ENCODE measurements at places on chromosomes 1 and 21.

DNA sequence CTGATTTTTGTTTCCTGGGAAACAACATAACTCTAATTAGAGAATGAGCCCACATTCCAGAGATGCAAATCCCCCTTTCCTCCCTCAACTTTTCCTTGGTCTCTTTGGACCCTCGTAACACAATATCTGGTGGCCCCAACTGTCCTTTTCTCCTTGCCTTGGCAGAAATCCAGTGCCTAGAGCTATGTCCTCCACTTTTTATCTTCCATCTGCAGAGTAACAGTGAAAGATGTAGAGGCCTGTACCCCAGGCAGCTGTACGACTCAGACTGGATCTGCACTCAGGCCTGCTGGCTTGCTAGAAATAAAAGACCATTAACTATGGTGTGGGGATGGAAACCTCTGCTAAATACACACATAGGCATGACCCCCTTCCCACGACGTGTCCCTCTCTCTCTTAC, 72.0 kb downstream of the WARS2 start:
- DNase-seq, result no peak

GRCh38 chr1:43935711-43936427, 2.3 kb downstream of the ARTN start:
- DNase-seq, result no peak

DNA sequence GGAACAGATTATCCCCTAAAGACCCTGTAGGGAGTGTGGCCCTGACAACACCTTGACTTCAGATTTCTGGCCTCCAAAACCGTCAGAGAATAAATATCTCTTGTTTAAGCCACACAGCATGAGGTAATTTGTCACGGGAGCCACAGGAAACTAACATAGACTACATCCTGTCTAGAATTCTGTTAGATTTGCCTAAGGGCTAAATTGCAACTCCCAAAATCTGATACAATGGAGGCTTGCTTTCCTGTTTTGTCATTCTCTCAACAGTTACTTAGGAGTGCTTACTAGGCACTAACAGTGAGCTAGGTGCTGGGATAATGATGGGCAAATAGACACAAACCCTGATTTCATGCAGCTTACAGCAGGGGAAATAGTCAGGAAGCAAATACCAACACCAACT, 141.6 kb downstream of the MIS18A start:
- DNase-seq, result no peak

DNA sequence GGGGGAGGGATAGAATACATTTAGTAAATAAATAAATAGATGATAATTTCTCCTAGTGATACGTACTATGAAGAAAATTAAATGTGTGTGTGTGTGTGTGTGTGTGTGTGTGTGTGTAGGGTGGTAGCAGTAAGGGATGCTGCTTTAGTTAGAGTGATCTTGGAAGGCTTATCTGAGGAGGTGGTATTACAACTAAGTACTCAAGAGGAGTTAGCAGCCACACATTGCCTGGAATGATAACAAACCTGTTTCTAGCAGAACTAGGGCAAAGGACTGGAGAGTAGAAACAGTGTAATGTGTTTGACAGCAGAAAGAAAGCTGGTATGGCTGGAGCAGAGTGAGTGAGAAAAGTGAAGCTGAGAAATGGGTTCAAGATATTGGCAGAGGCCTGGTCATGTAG, 58.3 kb upstream of the FASLG start:
- DNase-seq, result no peak

GRCh38 chr1:82879701-82880305, 1079.1 kb downstream of the ADGRL2 start:
- DNase-seq, result no peak

GRCh38 chr1:62245201-62245600, 50.6 kb downstream of the L1TD1 start:
- no peak for DNase-seq

DNA sequence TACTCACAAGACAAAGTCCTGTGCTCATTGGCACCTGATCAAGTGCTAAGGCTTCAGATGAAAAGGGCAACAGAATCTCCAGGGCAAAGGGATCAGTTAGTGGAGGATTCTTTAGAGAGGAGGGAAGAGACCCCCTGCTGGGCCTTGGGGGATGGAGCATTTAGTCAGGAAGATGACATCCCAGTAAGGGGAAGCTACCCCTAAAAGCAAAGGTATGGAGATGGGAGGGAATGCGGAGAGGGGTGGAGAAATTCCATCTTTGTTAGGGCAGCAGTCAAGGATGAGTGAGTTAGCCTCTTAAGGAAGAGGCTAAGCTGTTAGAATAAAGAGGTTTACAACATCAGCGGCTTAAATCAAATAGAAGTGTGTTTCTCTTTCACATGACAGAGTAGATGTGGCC, 67.4 kb downstream of the ST6GALNAC3 start:
- no peak for DNase-seq

DNA sequence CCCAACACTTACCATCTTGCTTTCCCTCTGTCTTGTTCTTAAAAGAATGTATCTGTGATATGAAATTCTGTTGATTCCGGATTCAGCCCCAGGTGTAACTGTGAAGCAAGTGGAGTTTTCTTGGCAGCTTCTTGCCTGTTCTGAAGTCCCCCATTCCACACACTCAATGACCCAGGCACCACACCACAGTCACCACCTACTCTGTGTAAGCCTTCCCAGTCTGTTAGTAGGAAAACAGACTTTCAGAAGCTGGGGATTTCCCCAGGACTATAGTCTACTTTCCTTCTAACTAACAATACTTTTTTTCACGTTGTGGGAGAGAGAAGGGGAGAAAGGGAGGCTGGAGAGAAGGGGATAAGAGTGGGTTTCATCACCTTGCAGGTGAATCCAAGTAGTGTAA, 299.1 kb upstream of the PROX1 start:
- DNase-seq, result no peak

GRCh38 chr1:1360506-1361169, 2.3 kb upstream of the MXRA8 start:
- DNase-seq, result no peak

DNA sequence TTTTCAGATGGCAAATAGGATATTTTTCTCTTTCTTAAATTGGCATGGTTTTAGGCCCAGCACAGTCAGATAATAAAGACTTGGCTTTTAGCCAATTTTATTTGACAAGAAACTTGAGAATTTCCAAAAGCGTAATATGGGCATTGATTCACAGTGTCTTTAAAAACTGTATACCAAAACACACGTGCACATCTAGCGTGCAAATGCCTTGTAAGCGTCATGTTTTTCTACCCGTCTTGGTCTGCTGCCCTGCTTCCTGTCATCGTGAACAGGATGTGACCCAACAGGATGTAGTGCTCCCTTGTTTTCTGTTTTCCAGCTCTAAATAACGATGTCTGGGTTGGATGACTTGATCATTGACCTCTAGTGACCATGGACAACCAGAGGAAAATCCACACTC, 24.7 kb upstream of the SLC44A3 start:
- DNase-seq, result no peak

DNA sequence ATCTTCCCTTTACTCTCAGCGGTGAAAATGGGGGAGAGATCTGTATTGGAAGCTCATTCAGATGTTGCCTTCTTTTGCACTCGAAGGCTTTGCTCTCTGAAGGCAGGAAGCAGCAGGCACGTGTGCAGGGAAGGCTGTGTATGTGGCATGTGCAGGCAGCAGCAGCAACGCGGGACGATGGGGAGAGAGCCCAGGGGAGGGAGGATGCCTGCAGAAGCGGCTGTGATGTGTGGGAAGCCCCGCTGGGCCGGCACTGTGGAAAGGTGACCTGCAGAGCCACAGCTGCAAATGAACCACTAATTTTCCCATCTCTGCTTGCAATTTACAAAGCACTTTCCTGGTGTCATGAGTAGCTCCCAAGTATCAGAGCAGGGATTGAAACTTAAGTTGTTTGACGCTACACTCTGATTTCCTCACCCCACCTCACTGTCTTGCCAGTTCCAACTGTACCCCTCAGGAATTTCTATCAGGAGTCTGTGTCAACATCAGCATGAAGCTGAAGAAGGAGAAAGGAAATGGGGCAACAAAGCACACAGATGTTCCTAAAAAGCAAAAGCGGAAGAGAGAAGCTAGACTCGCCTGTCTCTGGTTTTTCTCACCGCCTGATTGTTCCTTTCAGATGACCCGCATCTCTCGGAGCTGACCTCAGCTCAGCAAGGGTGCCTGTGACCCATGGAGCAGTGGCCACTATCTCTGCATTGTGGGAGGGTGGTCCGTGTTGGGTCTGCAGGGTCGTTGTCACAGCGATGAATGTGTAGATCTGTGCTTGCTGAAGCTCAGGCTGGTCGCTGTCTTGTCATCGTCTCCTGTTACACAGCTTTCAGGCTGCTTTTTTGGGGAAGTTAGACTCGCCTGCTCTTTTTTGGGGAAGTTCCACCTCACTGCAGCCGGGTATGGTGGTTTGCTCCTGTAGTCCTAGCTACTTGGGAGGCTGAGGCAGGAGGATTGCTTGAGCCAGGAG, 156.1 kb downstream of the KIF26B start:
- DNase-seq, result peak; percentile 5

DNA sequence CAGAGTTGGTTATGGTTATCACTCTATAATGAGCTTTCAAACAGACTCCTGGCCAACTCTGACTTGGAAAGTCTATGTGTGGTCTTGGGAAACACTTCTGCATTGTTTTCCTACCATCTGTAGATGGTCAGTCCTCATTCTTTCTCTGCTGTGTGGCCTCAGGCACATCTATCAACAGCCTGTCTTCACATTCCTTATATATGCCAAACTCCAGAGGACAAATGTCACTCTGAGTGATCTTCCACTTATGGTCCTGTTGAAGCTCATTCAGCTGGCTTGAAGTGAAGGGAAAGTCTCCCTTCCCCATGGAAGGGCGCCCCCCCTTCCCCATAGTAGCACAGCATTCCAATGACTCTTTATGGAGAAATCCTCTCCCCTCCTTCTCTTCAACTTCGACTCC, 58.7 kb downstream of the VANGL2 start:
- no peak for DNase-seq

- peak; percentile 82 for DNase-seq
These were observed 113.7 kb upstream of the SLC35F3 start for GRCh38 chr1:233790662-233791371.

- no peak for DNase-seq
These were observed 19.4 kb downstream of the KCNC4 start for GRCh38 chr1:110229348-110230001.

GRCh38 chr1:246639732-246640131, 73.5 kb downstream of the CNST start:
- DNase-seq, result no peak

- peak; percentile 62 for DNase-seq
These were observed 974.8 kb downstream of the ADGRL2 start for GRCh38 chr1:82775406-82776000.

DNA sequence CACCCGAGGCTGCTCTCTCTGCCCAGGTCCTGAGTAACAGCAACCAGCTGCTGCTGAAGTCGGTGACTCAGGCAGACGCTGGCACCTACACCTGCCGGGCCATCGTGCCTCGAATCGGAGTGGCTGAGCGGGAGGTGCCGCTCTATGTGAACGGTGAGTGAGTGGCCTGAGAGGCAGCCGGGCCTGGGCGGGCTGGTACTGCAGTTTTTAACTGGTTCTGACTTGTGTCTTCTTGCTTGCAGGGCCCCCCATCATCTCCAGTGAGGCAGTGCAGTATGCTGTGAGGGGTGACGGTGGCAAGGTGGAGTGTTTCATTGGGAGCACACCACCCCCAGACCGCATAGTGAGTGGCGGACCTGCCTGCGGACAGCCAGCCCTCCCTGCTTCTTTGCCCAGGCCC, 91.2 kb upstream of the CD1D start:
- DNase-seq, result no peak

DNA sequence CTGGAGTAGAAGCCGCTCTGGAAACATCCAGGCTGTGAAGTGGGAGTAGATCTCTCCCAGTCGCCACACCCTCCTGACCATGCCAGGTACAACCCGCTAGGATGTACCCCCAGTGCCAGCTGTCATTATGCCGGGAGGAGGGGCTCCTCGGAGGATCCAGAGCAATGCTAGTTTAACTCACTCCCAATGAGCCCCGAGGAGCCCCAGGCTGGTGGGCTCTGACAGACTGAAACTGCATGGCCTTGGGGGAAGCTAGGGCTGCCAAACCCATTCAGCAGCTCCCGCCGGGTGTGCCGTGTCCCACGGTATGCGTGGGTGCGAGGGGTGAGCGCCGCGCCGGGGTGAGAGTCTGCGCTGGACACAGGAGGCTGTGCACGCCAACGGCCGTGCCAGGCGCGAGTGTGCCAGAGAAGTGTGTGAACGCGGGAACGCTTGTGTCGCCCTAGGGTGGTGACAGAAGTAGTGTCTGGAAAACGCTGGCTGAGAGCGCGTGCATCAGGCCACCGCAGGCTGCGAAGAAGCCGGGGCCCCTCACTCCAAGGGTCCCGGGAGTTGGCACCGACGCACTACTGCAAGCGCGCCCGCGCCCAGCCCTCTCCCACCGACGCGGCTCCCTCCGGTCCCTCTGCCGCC, 177.1 kb upstream of the EDN2 start:
- DNase-seq, result no peak

- DNase-seq, result no peak
These were observed 93.9 kb downstream of the GLIS1 start for GRCh38 chr1:53644909-53645689.

GRCh38 chr1:187877220-187877619, 1048.5 kb downstream of the PLA2G4A start:
- DNase-seq, result no peak

- no peak for DNase-seq
These were observed 136.6 kb downstream of the PROX1 start for GRCh38 chr1:214124281-214124805.

DNA sequence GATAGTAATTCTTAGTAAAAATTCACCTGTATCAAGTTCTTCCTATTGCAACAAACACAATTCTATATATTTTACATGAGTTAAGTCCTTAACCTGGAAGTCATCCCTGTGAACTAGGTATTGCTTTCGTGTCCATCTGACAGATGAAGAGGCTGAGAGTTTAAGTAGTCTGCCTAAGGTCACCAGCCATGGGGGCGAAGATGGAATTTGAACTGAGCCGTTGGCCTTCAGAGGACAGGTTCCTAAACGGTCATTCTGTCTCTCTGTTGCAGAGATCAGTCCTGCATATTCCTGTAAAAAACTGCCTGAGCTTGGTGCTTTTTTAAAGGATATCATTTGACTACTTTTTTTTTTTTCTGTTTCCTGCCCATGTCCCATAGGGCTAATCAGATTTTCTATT, 10.2 kb upstream of the POFUT2 start:
- DNase-seq, result no peak

- DNase-seq, result no peak
These were observed 1.4 kb downstream of the CITED4 start for GRCh38 chr1:40860706-40861223.

DNA sequence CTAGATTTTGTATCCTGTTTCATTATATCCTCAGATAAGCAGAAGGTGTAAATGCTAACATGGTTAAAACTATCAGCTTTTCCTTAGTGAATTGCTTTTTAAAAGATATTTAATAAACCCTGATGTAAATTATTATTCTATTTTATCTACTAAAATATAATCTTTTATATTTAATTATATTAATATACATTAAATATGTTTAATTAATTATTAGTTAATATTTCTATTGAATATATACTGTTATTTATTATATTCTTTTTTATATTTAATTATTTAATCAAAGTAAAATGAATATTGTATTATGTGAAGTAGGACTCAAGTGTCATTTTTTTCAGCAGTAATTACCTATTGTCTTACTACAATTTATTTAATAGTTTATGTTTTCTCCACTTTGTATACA, 179.7 kb upstream of the ADGRL4 start:
- DNase-seq, result no peak

GRCh38 chr1:168512864-168513595, 30.8 kb downstream of the XCL2 start:
- DNase-seq, result no peak

GRCh38 chr1:29358183-29358582, 121.9 kb downstream of the PTPRU start:
- DNase-seq, result no peak

Data from midbrain (tissue), 1 donor.